ENCODE measurements at places on chromosomes 11 and 22. TPM values are rescaled to one million over a fixed set of nuclear protein-coding genes. Genes with fewer than 3 reads are reported as not detected.

VSTM5 gene
- total RNA-seq: not detected

OR10D3 gene
- total RNA-seq: not detected

TRPM5 gene
- total RNA-seq: not detected

MPZL2 gene
- 13.8 TPM for total RNA-seq

OR51E1 gene
- 0.12 TPM for total RNA-seq

KLHL35 gene
- 1.4 TPM for total RNA-seq

C1QTNF5 gene
- 41.4 TPM for total RNA-seq

GRCh38 chr11:17277024-17277584 is 565 bp downstream of the NUCB2 start:
- no peaks in the 10 kb centered on the region for H3K4me1 ChIP-seq
- peak overlapping the region; percentile 87 for H3K4me3 ChIP-seq
- peak overlapping the region; percentile 92 for H3K27ac ChIP-seq
- no peaks in the 10 kb centered on the region for H3K27me3 ChIP-seq
- DNase-seq: no peak
- no peaks in the 10 kb centered on the region for H3K36me3 ChIP-seq

GRCh38 chr22:20044495-20045151 is 23.7 kb downstream of the TANGO2 start:
- no peak overlapping the region for H3K27ac ChIP-seq
- H3K4me1 ChIP-seq: no peaks in the 10 kb centered on the region
- H3K36me3 ChIP-seq: peaks cover 62% of the 10 kb centered on the region
- DNase-seq: no peak

DNA sequence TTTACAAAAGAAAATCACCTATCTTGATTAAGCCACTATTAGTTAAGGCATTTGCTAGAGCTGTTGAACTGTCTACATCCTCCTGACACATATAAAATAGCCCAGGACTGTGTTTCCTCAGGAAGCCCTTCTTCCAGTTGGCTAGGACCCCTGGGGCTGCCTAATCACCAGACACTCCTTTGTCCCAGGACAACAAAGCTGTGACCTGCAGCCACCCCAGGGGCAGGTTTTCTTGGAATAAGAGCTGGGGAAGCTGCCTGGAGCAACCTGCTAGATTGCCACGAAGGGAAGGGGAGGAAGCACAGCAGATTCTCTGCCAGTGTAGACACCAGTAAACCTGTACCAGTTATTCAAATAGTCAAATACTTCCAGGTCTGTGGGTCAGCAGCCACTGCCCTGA is 17.6 kb downstream of the CHST1 start:
- H3K27me3 ChIP-seq: no peaks in the 10 kb centered on the region
- no peak overlapping the region for H3K27ac ChIP-seq
- H3K4me1 ChIP-seq: no peaks in the 10 kb centered on the region
- H3K36me3 ChIP-seq: no peaks in the 10 kb centered on the region
- DNase-seq: no peak
- no peak overlapping the region for H3K4me3 ChIP-seq

- no peak overlapping the region for H3K27ac ChIP-seq
- H3K4me3 ChIP-seq: no peak overlapping the region
- no peaks in the 10 kb centered on the region for H3K27me3 ChIP-seq
- no peak for DNase-seq
- H3K4me1 ChIP-seq: peaks cover 54% of the 10 kb centered on the region
Observed at GRCh38 chr22:37638391-37639069, 939 bp upstream of the SH3BP1 start.

DNA sequence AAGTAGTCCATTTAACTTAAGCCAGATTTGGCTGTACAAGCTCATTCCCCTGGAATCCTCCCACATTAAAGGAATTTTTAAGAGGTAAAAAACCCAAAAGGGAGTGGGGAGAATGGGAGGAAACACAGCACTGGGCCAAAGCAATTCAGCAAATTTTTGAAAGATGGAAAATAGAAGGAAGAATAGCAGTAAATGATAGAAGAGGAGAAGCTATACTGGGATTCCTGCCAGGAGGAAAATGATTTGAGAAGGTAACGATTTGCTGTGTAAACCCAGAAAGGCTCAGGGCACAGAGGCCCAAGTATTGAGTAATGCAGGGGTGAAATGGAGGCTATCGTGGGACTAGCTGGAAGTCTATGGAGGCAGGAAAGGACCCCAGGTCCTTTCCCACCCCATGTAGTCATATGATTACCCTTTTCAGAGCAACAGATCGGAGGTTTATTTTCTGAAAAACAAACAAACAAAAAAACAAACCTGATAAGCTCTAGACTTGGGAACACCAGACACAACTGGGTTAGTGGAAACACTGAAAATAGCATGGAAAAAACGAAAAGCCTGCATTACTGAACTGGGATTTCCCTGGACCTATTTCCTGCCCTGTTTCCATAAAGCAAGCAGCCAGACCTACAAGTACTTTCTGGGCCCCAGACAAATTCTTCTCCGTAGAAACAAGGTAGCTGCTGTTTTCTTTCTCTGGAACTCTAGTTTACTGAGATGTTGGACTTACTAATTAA is 140.0 kb downstream of the SWAP70 start:
- H3K27ac ChIP-seq: peak overlapping the region; percentile 69
- no peak for DNase-seq
- peaks cover 20% of the 10 kb centered on the region for H3K36me3 ChIP-seq
- H3K27me3 ChIP-seq: no peaks in the 10 kb centered on the region

DNA sequence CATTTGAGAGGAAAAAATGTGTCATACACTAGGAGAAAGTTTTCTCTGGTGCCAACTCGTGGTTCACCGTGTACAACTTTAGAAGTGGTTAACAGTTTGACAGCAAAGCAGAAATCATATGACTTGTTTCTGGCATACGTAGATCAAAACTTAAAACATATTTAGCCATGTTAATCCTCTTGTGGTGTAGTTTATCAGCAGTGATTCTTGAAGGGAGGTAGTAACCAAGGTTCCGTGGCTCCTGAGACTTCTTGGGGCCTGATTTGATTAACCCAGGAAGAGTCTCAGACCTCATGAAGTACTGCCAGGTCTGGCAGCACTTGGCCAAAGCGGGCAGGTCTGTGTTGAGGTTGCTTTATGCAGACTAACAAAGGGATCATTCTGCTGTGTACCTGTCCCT is 40.5 kb downstream of the SREBF2 start:
- no peaks in the 10 kb centered on the region for H3K4me1 ChIP-seq
- H3K36me3 ChIP-seq: peaks cover 76% of the 10 kb centered on the region
- H3K27me3 ChIP-seq: no peaks in the 10 kb centered on the region

GRCh38 chr11:108958368-108959104 is 293.7 kb downstream of the DDX10 start:
- no peaks in the 10 kb centered on the region for H3K4me1 ChIP-seq
- H3K27me3 ChIP-seq: no peaks in the 10 kb centered on the region
- no peak overlapping the region for H3K27ac ChIP-seq
- DNase-seq: no peak

DNA sequence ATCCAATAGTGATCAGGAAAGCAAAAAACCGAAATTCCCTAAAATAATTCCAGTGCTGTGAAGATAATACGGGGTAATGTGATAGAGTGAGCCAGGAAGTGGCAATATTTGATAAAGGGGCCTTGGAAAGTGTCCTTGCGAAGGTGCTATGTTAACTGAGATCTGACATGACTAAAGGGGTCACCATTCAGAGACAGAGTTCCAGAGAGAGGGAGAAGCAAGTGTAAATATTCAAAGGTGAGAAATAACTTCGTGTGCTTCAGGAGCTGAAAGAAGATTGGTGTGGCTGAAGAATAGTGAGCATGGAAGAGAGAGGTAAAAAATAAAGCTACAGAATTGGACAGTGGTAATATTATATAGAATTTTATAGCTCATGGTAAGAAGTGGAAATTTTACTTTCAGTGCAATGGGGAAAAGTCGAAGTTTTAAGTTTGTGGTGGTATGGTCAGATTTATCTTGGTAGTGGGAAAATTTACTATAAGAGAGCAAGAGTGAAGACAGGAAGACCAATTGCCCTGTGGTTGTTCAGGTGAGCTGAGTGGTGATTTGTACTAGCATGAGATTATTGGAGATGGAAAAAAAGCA is 164.5 kb downstream of the JRKL start:
- H3K27me3 ChIP-seq: no peaks in the 10 kb centered on the region
- no peaks in the 10 kb centered on the region for H3K36me3 ChIP-seq
- no peak overlapping the region for H3K4me3 ChIP-seq

All from right atrium auricular region (tissue), 2 donors.